Calu3 (cell line): ENCODE measurements at places on chromosomes 3 and 15.

DNA sequence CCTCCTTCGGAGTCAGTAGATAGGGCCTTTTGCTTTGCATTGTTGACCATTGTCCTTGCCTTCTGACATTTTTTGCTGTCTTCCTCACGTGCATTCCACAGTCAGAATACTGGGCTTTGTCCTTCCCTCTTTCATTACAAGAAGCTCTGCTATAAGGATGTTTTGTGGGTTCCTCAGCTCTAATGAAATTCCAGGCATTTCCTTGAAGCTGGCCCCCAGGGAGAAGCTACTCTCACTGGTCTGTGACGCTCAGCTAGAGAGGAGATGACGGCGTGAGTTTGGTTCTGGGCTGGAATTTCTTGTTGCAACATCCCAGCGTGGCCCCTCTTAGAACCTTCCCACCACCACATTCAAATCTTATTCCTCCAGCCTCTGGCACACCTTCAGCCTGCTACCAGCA is 210.2 kb downstream of the TJP1 start:
- DNase-seq: no peak

GRCh38 chr15:64861331-64861730 is 19.6 kb downstream of the PLEKHO2 start:
- DNase-seq: no peak

GRCh38 chr15:89978914-89979313 is 22.2 kb upstream of the ZNF710 start:
- DNase-seq: no peak

GRCh38 chr3:149460117-149460516 is 14.4 kb upstream of the TM4SF4 start:
- DNase-seq: no peak

- DNase-seq: peak; percentile 100
These were observed 496 bp upstream of the STAG1 start for GRCh38 chr3:136752422-136753325.

GRCh38 chr3:60154011-60154410 is 1097.2 kb downstream of the FHIT start:
- no peak for DNase-seq

DNA sequence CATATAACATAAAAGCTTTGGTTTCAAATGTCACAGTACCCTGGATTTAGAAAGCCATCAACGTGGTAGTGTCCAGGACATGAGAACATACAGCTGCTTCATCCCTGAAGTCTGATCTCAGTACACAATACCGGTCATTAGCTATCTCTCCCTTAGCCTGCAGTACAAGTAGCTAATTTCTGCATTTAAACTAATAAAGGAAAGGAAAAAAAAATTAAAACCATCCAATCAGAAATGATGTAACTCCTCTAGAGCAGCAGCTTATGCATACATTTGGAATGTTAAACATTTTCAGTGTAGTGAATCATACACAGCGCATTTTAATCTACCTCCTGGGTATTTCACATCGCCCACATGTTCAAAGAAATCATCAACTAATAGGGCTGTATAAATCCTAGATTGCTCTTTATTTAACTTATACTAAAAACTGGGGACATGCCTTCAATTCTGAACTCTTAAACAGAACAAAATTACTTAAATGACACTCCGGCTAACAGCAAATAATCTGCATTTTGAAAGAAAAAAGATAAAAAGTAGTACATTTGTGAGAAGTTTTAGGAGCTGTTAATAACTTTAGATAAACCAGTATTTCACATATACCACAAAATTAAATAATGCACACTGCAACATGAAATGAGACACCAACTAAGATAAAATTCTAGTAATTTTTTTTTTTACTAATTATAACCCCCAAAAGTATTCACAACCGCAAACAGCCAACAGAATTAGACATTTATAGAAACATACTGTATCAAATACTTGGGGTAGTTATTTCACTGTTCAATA is 3.7 kb downstream of the IGF2BP2 start:
- DNase-seq: no peak

DNA sequence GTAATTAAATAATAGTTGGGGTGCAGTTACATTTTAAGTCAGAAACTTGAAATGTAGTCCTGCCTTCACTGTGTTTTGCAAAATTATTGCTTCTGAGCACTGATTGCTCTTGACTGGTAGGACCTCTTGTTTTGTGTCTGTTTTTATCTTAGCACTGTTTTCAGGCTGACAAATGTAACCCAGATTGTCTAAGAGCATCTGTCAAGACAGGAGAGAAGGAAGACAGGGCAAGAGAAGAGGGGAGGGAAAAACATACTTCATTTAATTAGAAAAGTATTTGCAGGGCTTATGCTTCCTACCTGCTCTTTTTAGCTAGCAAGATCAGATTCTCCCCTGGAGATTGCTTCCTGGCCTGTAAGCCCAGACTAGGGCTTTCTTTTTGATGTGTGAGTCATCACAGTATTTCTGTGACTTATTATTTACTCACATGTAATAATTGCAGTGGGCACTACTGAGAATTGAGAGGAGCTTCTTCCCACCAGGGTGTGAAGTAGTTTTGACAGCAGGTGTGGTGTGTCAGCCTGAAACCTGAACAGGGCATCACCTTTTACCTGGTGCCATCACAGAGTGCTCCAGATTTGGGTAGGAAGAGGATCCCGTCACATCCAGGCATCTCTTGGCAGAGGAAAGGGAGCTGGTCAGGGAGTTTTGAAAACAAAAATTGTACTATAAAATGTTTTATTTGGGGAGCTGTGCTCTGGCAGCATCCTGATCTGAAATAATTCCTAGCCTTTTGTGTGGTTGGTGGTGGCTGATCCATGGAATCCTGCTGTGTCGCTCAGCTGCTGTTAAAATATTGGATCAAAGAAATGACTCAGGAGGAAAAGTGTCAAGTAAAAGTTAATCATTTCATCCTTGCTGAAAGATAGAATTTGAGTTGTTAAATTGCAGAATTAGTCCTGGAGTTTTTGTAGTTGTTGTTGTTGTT is 98.2 kb downstream of the TMEM108 start:
- no peak for DNase-seq
